CD4-positive, alpha-beta T cell treated with Interferon gamma for 1 hour (primary cell): ENCODE measurements at places on chromosomes 12 and 14.

- peak; percentile 69 for DNase-seq
Measured at GRCh38 chr12:105084251-105085250, at the start of gene ALDH1L2. Gene ALDH1L2 (minus strand): TSS chr12:105084458. CDS start chr12:105084436, 22 bp downstream.

DNA sequence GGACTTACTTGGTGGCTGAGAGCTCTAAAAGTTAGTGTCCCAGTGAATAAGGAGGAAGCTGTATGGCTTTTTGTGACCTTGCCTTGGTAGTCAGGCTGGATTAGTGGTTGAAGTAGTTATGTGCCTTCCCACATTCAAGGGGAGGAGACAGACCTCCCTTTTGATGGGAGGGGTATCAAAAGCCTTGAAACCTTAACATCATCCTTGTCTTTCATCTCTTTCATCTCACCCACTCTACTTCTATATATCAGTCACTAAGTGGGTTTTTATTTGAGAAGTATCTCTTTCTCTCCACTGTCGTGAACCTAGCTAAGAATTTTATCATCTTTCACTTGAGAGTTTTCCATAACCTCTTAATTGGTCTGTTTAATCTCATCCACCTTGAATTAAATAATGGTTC, 15.7 kb downstream of the NUBPL start:
- DNase-seq = no peak

DNA sequence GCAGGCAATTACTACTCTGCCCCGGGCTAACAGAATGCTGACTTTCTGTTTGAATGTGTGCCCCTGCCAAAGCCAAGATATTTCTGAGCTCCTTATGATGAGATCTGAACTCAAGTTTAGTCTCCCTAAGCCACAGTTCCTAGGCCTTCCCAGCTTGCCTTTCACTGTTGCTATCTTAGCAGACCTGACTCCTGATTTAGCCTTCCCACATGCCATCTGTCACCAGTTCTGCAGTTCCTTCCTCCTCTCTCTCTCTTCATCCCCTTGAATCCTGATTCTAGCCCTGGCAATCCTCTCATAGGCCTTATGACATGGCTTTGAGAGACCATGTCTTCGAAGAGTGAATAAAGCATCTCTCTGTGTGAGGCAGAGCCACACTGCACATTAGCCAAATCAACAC, 12.5 kb upstream of the SAMD4A start:
- DNase-seq = no peak

GRCh38 chr14:26289891-26290486, 307.8 kb downstream of the NOVA1 start:
- no peak for DNase-seq

DNA sequence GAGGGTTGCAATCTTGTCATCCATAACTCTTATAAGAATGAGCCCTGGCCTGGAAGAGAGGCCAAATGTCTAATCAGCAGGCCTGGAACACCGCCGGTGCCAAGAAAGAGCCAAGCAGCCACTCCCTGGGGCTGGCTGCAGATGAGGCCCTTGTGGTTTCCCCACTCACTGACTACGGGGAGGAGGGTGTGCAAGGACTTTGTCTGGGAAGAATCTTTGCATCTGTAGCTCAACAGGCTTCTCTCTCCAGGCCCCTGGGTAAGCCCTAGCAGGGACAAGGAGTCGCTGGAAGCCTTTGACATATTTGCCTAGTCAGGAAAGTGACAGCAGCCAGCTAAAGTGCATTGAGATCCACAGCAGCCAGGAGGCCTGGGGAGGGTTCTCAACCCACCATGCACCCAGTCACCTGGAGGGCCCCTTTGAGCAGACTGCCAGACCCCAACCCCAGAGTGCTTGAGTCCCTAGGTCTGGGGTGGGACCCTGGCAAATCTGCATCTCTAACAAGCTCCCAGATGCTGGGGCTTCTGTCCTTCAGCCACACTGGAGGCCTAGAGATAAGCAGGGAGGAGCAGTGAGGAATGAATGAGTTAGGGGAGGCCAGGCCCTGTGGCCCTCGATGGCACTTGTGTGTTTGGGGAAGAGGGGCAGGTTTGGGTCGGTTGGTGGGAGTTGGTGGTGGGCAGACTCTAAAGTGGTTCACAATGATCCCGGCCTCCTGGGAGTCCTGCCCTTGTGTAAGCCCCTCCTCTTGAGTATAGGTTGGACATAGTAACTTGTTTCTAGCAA, 13.9 kb upstream of the LRTM2 start:
- no peak for DNase-seq

DNA sequence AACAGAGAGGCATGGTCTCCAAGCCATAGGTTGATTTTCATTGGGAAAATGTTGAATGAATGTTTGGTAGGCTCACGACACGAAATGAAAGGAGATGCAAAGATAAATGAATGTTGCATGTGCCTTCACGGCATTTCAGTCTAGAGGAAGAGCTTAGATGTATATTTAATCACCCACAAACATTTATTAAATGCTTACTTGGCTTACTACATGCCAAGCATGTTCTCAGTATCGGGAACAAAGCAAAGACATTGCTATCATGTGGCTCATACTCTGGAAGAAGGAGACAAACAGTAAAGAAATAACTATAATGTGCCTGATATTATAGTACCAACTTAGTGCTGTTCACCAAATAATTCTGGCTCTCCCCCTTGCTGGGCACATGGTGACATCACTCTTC, 133.5 kb downstream of the LLPH start:
- no peak for DNase-seq

GRCh38 chr12:124326104-124326503, 31.2 kb downstream of the RFLNA start:
- DNase-seq = no peak

DNA sequence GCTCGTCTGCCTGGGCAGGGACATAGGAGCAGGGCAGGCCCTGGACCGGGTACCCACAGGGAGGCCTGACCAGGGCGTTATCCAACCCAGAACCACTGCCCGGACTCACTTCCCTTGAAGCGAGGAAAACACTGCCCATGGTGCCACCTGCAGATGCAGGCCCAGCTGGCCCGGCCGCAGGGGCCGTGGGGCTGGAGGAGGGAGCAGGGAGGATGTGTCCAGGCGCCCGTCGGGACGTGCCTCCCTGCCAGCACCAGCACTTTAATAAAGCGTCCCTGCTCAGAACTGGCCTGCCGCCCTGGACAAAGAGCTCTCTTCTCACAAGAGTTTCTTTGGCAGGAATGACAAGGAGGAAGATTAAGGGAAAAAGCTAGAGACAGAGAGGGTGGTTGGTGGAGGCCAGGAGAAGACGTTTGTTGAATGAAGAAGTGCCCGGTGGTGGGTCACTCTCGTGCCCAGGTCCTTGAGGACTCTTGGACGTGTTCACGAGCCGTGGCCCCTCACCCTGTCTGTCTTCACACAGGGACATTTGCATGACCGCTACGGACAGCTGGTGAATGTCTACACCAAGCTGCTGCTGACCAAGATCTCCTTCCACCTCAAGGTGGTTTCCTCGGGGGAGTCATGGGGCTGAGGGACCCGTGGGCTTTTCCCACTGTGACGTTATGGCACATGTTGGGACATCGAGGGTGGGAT, 14.2 kb downstream of the HIP1R start:
- no peak for DNase-seq

DNA sequence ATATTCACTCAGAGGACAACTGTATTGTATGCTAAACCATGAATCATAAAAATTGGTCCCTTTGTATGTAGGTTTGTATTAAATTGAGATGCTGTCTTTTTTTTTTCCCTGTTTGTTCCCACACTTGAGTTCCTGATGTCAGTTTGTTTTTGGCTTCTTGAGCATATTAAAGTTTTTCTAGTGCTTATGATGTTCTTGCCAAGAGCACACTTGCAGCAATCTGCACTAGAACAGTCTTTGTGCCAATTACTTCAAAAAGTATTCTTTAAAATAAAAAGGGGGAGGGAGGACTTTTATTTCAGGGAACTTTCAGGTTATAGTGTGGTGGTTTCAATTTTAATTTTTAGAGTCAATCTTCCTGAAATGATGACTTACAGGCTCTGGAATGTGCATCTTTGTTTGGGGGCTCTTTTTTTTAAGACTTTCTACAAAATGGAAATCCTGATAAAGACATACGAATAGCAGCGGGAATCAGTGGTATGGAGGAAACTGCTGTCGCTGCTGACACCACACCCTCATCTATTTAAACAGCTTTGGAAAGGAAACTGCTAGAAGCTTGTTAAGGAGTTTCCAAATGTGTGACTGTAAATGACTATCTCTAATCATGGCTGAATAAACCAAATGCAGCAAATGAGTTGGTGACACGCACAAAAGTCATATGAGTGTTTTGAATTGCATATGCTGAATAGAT, 188.6 kb downstream of the EGLN3 start:
- DNase-seq = no peak

DNA sequence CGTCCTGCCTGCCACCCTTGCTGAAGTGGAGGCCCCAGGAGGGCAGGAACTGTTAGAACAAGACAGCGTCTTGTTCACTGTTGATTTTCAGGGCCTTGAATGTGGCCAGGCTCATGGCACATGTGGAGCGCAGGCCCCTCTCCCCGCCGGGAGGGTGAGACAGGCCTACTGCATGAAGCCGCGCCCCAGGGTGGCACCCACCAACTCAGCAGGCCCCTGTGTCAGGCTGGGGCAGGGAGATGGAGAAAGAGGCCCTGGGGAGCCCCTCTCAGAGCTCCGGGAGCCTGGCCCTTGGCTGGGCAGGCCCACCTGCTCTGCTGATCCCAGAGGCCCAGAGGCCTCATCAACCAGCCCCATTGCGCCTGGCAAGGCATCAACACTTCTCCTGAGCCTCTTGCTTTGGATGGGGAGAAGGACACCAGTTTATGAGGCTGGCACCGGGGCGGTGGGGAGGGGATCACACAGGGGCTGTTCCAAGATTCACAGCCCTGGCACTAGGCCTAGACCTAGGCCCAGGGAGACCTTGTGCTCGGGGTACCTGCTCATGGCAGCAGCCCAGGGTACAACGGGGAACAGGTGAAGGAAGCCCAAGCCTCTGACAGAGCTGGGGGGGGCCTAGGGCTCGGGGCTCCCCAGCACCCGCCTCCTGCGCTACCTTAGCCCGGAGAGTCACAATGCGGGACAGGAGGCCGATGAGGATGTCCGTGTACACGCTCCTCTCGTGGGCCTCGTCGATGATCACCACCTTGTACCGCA, 18.1 kb downstream of the DHX37 start:
- DNase-seq = no peak

GRCh38 chr14:69235708-69236107, 24.2 kb upstream of the GALNT16 start:
- no peak for DNase-seq

DNA sequence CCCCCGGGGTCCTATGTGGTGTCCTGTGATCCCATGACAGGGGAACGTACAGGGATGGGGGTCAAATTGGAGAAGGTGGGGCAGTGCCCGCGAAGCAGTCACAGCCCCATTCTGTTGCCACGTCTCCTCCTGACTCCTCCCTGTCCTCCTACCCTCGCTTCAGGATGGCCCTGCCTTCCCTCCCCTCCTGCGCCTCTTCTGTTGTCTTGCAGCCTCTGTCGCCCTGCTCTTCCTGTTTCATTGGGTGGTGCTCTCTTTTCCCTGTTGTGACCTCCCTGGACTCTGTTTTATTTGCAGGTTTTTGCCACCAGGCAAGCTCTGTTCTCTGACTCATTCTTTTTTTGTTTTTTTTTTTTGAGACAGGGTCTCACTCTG, 18.7 kb downstream of the CABP1 start:
- no peak for DNase-seq

DNA sequence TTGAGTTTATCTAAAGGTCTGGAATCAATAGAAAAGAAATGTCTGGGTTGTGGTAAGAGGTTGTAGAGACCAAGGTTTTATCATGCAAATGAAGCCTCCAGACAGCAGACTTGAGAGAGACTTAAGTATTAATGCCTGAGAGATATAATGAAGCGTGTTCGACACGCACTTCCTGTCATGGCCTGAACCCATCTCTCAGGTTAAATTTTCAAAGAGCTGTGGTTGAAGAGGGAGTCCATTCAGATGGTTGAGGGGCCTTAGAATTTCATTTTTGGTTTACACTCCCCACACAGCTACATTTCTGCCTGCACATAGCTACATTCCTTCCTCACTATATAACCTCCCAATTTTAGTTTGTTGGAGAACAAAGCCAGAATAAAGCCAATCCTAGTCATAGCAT, 10.1 kb upstream of the CLEC12A start:
- DNase-seq = no peak

GRCh38 chr12:4012977-4013968, 140.1 kb upstream of the PARP11 start:
- no peak for DNase-seq

DNA sequence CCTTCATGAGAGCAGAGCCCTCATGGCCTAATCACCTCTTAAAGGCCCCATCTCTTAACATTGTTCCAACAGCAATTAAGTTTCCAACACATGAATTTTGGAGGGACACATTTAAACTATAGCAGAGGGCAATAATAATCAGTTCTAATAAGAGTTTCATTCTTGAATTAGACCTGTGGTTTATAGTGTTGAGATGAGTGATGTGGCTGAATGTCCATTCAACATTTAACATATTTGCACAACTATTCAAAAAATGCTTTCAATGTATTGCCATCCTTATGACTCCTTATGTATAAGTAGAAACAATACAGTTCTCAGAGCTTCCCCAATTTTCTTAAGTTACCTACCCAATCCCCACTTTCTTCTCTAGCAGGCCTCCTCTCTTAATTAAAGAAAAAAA, 21.5 kb downstream of the KLHL28 start:
- DNase-seq = no peak

DNA sequence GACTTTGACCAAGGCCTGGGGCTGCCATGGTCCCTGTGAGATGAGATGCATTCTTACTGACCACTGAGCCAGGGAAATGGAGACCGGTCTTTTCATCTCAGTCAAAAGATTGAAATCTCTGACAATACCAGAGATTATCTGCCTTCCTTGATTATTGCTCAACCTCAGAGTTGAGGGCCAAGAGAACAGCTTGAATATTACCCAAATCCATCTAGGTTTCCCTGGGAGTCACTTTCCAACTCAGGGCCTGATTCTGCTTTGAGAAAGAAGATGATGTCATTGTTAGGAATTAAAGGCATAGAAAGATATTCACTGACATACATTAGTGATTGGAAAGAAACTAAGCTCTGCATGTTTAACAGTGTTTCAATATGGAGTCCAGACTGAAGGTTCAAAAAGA, 515.9 kb upstream of the TBX3 start:
- no peak for DNase-seq

DNA sequence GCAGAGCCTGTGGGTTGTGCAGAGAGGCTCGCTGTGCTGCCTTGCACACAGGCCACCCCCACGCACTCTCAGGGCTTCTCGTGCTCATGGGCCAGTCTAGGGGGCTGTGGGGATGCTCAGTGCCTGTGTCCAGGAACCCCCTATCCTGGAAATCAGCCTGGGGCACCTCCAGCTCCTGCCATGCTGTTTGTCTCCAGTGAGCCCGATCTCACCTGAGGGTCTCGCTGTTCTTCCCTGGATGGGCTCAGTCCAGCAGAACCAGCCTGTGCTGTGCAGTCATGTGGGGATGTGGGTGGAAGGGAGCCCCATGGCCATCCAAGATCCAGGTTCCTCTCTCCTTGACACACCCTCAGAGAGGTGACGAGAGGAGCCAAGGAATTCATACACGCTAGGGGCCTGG, 26.7 kb downstream of the SERPINA1 start:
- DNase-seq = no peak

- no peak for DNase-seq
Measured at GRCh38 chr12:20646239-20646827, 48.8 kb upstream of the SLCO1C1 start.

- no peak for DNase-seq
Measured at GRCh38 chr12:19841451-19841850, 402.2 kb downstream of the AEBP2 start.

- no peak for DNase-seq
Measured at GRCh38 chr14:85867450-85867849, 337.5 kb downstream of the FLRT2 start.

- DNase-seq = no peak
Measured at GRCh38 chr12:49304161-49304560, 9.2 kb downstream of the PRPH start.

GRCh38 chr14:39991041-39991440, 558.8 kb upstream of the FBXO33 start:
- DNase-seq = no peak
